ENCODE measurements at places on chromosomes 12 and 14.

DNA sequence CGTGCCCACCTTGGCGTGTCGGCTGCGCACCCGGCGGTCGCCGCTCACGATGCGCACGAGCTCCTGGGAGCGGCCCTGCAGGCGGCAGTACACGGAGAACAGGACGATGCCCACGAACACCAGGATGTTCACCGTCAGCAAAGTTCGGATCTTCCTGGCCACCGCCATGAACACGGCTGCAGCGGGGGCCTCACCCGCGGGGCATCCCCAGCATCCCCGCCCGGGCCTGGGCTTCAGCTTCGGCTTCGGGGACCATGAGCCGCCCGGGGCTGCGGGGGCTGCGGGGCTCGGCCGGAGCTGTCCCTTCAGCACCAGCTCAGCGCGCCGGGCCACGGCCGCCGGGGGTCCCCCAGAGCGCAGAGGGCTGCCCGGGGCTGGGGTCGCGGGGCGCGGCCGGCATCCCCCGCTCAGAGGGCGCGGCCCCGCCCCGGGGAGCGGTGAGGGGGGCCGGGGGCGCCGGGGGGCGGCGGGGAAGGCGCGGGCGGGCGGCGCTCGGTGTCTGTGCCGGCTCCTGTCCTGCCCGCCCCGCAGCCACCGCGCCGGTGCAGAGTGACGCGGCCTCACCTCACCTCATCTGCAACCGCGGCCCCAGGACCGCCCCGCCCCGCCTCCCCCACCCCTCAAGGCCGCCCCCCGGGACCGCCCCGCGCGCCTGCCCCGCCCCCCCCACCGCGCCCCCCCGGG, at the start of gene GALNT9:
Gene GALNT9 (minus strand): TSS at position 554 of the 684 bp plus-strand sequence. CDS start 386 bp downstream, at position 168.
- DNase-seq, result no peak

- DNase-seq, result no peak
Measured at GRCh38 chr12:100956311-100956852, 161.8 kb downstream of the ANO4 start.

DNA sequence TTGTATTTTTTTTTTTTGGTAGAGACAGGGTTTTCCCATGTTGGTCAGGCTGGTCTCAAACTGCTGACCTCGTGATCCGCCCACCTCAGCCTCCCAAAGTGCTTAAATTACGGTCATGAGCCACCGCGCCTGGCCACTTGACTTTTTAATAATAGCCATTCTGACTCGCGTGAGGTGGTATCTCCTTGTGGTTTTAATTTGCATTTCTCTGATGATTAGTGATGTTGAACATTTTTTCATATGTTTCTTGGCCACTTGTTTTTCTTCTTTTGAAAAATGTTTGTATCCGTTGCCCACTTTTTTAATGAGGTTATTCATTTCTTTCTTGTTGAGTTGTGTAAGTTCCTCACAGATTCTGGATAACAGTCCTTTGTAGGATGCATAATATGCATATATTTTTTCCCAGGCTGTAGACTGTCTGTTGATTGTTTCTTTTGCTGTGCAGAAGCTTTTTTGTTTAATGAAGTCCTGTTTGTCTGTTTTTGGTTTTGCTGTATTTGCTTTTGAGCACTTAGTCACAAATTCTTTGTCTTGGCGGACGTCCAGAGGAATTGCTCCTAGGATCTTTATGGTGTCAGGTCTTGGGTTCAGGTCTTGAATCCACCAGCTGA, 10.3 kb upstream of the PGAM5 start:
- peak; percentile 65 for DNase-seq

DNA sequence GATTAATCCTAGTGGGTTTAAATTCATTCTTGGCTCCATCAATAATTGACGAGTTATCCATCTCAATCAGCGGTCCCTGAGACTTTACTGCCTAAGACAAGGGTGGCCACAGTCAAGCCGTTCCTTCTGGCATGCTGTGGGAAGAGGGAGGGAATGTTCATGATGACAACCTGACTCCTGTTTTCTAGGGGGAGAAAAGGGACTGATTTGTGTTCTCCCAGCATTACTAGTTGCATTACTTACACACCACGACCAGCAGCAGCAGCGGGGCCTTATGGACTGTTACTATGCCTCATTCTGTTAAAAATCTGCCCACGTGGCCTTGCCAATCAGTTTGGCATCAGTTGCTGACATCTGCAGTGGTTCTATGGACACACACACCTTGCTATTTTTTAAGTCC, 29.9 kb downstream of the PLEKHG7 start:
- no peak for DNase-seq

DNA sequence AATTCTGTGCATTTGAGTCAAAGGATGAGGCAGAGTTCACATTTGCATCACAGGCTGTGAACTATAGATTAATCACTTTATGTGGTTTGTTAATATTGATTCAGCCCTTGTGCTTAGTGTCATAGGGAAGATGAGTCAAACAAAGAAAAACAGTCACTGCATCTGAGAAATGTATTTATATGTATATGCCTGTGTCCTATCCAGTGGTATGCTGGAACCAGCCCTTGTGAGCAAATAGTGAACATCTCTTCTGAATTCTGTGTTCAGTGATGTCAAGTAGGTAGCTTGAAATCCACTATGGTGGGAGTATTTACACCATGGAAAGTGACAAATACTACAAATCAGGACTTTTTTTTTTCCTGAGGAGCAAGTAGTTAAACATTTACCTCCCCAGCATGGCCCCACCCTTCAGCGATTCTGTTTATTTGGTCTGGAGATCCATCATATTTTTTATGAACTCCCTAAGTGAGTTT, 128.5 kb downstream of the HMGA2 start:
- no peak for DNase-seq

- no peak for DNase-seq
Measured at GRCh38 chr12:75872762-75873161, 158.8 kb downstream of the PHLDA1 start.

DNA sequence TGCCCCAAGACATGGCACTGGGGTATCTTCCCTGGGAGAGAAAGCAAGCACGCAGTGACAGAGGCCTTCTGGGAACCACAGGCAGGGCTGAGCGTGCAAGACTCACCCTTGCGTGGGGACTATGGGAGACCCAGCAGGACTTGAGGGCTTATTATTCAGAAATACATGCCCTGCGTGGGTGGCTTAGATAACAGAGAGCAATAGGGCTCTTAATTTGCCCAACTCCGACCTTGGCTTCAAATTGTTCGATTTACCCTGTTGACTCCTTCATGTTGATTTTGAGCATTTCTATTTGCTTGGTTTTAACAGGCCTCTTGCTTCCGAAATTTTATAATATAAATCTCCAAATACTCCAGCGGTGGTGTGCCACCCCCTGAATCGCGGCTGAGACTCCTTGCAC, 5.1 kb upstream of the SERPINA1 start:
- no peak for DNase-seq

GRCh38 chr12:92158796-92159439, 13.3 kb upstream of the BTG1 start:
- DNase-seq, result no peak

- DNase-seq, result no peak
Measured at GRCh38 chr14:43651896-43652295, 855.2 kb downstream of the FSCB start.

- peak; percentile 79 for DNase-seq
Measured at GRCh38 chr14:78135450-78135891, 34.7 kb upstream of the NRXN3 start.

- DNase-seq, result no peak
Measured at GRCh38 chr12:67757651-67758050, 109.1 kb downstream of the DYRK2 start.

DNA sequence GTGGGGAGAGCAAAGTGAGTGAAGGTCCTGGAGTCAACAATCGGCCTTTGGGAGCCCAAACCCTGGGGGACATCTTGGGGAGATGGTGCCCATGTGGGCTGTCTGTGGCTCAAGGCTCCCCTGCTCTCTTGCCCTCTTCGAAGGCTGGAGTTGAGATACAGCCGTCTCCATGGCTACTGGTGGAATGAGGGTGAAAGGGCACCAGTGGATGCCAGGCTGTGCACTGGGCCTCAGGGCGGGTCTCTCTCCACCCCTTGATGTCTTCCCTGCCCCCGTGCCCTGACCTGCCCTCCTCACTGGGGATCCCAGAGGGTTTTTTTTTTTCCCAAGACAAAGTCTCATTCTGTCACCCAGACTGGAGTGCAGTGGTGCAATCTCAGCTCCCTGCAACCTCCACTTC, 2.0 kb upstream of the ANKRD9 start:
- no peak for DNase-seq

GRCh38 chr12:83092129-83092528, 405.4 kb downstream of the TMTC2 start:
- DNase-seq, result no peak

- no peak for DNase-seq
Measured at GRCh38 chr12:11946161-11946560, 124.6 kb upstream of the BCL2L14 start.

- no peak for DNase-seq
Measured at GRCh38 chr14:47269756-47270492, 405.5 kb downstream of the MDGA2 start.

All from SJSA1 (cell line).